ENCODE measurements at places on chromosomes 13 and 19. TPM values are rescaled to one million over a fixed set of nuclear protein-coding genes. Genes with fewer than 3 reads are reported as not detected.

GRCh38 chr19:2548966-2549365, 73.0 kb downstream of the GADD45B start:
- no peak for DNase-seq

Gene ZNF570
- polyA plus RNA-seq: 2.5 TPM

- no peak for DNase-seq
Observed at GRCh38 chr13:103184413-103184812, 118.2 kb upstream of the SLC10A2 start.

GRCh38 chr13:53311561-53311960, 282.9 kb downstream of the OLFM4 start:
- DNase-seq: no peak

GRCh38 chr13:72864142-72865011, 82.4 kb downstream of the PIBF1 start:
- peak; percentile 75 for DNase-seq

- no peak for DNase-seq
Observed at GRCh38 chr13:29546662-29547061, 48.8 kb downstream of the SLC7A1 start.

Gene CLEC17A
- not detected for polyA plus RNA-seq

- no peak for DNase-seq
Observed at GRCh38 chr19:56814656-56815055, 25.9 kb downstream of the PEG3 start.

- DNase-seq: peak; percentile 49
Observed at GRCh38 chr13:31946091-31946770, 85.3 kb upstream of the FRY start.

GRCh38 chr13:50908371-50908770, 1.2 kb upstream of the RNASEH2B start:
- DNase-seq: no peak

- DNase-seq: no peak
Observed at GRCh38 chr19:7670790-7671189, 1.9 kb downstream of the RETN start.

DNA sequence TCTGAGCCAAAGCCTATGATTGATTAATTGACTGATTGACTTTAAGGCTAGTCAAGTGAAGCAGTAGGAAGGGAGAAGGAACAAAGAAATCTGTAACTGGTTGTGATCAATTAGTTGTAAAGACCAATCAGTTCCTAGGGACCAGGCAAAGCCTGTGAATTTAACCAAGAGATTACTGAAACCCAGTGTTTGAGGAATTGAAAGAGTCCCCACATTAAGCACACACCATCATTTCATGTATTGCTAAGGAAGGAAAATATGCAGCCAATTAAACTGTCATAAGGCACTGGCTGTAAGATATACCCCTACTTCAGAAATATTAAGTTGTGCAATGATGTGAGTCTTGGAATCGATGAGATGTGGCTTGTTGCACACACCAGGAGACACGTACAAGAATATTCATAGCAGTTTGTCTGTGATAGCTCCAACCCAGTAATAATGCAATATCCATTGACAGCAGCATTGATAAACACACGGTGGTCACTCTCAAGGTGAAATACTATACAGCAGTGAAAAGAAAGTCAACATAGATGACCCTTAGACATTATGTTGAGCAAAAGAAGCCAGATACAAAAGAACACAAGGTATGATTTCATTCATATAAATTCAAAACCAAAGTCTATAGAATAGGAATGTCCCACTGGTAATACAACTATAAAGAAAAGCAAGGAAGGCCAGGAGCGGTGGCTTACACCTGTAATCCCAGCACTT, 9.0 kb downstream of the C19orf47 start:
- DNase-seq: no peak

- DNase-seq: peak; percentile 15
Observed at GRCh38 chr13:75202981-75203380, 279.0 kb downstream of the TBC1D4 start.

- peak; percentile 99 for DNase-seq
Observed at GRCh38 chr13:79936368-79937136, 404.4 kb downstream of the SPRY2 start.

DNA sequence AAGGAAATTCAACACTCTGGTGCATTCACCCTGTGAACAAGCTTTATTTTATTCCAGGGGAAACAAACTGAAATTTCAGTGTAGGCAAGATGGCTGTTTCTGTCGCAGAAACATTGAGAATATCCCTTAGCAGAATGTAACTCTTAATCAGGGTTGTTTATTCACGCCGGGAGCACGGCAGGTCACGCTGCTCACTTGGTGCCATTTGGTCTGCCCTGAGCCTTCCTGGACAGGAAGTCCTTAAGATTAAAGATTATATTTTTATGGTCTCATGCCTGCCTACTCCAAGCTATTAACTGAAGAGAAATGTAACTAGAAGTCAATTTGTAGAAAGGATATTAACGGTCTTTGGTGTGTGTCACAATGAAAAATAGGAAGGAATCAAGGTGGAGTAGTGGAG, 185.3 kb upstream of the ARGLU1 start:
- no peak for DNase-seq

GRCh38 chr13:32511482-32511881, 27.1 kb downstream of the N4BP2L2 start:
- no peak for DNase-seq

- peak; percentile 43 for DNase-seq
Observed at GRCh38 chr13:23348262-23349127, 85.0 kb downstream of the SACS start.

DNA sequence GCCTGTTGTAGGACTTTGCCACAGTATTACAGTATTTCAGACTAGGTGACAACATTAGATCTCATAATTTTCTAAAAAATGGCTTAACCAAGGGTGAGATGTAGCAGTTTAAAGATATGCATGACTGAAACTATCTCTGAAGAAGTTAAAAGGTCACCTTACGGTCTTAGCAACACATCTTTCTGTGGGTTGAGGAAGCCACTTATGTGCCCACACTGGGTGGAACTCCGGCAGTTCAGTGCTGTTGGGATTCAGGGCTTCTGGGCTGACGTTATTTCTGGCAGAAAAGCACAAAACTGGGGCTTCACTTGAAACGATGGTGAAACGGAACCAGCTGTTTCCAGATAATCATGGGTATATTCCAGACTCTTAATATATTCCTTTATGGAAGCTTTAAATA, 697.3 kb downstream of the PCDH9 start:
- no peak for DNase-seq

DNA sequence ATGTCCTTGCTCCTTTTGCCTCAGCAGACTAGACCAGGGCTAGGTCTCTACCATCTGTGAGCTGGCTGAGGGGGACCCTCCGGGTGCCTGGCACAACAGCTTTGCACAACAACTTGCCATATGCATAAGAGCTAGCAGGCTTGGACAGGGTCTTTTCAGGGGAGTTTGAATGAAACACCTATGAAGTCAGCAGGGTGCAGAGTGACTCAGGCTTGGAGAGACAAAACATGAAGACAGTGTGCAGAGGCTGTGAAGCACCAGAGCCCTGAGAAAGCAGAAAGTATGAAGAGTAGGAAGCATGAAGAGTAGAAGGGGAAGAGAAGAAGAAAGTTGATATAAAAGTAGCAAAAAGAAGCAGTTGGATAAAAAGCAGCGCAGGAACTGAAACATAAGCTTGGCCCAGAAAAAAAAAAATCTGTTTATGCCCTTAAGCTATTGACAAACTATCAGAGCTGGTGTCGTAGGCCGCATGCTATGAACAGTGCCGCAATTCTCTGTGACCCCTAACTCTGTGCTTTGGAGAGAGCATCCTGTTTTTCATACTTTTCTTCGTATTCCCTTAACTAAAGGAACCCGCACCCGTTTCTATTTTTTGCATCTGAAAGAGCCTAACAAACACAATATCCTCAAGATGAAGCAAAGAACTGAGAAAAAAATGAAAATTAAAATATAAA, 52.7 kb upstream of the FAM216B start:
- peak; percentile 32 for DNase-seq

DNA sequence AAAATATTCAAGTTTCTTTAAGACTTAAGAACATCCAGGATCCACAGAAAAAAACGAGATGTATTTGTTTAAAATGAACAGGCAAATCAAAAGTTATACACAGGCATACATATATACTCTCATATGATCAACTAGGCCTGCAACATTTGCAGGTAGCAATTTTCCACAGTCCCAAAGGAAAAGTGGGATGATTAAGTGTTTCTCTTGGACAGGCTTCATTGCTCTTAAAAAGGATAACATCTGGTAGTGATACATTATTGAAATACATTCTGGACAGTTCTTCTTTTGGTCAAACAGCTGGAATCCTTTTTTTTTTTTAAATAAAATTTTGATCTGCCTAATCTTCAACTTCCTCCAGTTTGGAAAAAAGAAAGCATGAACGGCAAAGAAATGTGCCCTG, 114.8 kb upstream of the TDRD3 start:
- DNase-seq: no peak

GRCh38 chr19:4371247-4372164, 28.1 kb downstream of the MPND start:
- DNase-seq: no peak

Gene MBD3L2
- not detected for polyA plus RNA-seq

DNA sequence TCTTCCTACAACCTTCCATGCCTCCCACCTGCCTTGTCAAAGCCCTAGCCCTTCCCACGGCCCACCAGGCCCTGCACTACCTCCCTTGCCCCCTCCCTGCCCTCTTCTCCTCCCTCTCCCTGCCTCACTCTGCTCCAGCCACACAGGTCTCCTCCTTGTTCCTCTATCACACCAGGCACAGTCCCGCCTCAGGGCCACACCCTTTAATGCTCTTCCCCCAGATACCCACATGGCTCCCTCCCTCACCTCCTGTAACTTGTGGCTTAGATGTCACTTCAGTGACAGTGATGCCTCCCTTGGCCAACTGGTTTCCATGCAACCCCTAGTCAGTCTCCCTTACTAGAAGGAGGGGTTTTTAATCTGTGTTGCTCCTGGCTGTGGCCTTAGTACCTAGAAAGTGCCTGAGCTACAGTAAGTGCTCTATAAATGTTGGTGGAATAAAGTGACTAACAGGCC, 1.3 kb downstream of the SIRT6 start:
- DNase-seq: peak; percentile 26

- DNase-seq: no peak
Observed at GRCh38 chr13:63351533-63351932, 1935.9 kb upstream of the PCDH20 start.

- DNase-seq: peak; percentile 39
Observed at GRCh38 chr13:29543230-29544215, 52.0 kb downstream of the SLC7A1 start.

GRCh38 chr19:50147462-50148423, 15.3 kb downstream of the IZUMO2 start:
- peak; percentile 89 for DNase-seq
